ENCODE measurements at places on chromosomes 6 and 20. TPM values are rescaled to one million over a fixed set of nuclear protein-coding genes. Genes with fewer than 3 reads are reported as not detected.

DNA sequence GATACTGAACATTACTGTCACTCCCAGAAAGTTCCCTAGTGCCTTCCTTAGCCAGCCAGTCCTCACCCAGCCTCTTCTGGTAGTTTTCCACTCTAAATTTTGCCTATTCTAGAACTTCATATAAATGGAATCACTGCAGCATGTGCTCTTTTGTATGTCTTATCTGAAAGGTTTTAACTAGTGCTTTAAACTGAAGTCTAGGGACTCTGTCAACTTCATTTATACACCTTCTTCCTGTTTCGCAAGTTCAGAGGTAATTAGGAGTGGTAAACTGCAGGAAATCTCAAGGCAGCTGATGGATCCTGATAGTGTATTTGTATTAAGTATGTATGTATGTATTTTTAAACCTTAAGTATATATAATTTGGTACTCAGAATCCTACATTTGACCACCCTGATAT, 94.3 kb downstream of the TCP11 start:
- no peak overlapping the region for H3K4me3 ChIP-seq
- DNase-seq, result no peak
- H3K4me1 ChIP-seq, result peaks cover 4% of the 10 kb centered on the region
- no peaks in the 10 kb centered on the region for H3K27me3 ChIP-seq
- H3K36me3 ChIP-seq, result peaks cover 2% of the 10 kb centered on the region

DNA sequence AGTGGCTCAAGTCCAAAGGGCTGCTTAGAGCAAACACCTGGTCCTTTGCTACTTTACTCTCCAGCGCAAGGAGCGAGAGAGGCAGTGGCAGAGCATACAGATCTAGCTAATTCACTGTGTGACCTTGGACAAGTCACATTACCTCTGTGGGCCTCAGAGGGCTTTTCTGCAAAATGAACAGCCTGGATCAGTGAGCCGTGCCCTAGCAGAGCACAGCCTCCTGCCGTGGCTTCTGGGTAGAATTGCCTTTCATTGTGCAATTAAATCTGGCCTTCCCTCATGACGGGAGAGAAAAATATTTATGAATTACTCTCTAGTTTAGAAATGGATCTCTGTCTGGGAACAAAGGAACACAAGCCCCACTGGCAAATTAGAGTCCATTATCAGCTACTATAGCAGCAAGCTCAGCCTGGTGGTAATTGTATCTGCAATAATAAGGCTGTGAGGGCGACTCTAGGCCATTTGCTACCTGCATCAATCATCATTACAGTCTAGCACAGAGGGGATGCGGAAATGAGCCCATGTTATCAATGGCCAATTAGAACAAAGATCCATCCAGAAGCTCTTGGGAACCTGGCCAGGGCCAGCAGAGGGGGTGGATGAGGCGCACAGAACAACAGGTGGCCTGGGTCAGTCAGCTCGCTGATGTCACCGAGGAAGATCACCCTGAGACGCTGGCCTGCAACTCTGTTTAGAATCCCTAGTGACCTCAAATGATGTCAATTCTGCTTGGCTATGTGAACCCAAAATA, 114.2 kb upstream of the LY86 start:
- H3K4me3 ChIP-seq, result no peak overlapping the region
- no peak for DNase-seq
- H3K27ac ChIP-seq, result no peak overlapping the region
- H3K36me3 ChIP-seq, result no peaks in the 10 kb centered on the region

- no peaks in the 10 kb centered on the region for H3K36me3 ChIP-seq
- H3K4me3 ChIP-seq, result no peak overlapping the region
- no peak overlapping the region for H3K27ac ChIP-seq
These were observed 67.6 kb downstream of the BLOC1S5 start for GRCh38 chr6:7996538-7997111.

GRCh38 chr6:32406857-32407256, at the start of gene BTNL2:
Gene BTNL2, minus strand, starts transcription at chr6:32407181. Its CDS starts 58 bp downstream, at chr6:32407123.
- no peak within 1 kb of the TSS for H3K27ac ChIP-seq
- no peaks in the 10 kb centered on the region for H3K36me3 ChIP-seq
- no peak within 1 kb of the TSS for H3K4me3 ChIP-seq

Gene NKAIN4
- total RNA-seq, result not detected

Gene ZBTB46
- total RNA-seq, result 0.49 TPM

DNA sequence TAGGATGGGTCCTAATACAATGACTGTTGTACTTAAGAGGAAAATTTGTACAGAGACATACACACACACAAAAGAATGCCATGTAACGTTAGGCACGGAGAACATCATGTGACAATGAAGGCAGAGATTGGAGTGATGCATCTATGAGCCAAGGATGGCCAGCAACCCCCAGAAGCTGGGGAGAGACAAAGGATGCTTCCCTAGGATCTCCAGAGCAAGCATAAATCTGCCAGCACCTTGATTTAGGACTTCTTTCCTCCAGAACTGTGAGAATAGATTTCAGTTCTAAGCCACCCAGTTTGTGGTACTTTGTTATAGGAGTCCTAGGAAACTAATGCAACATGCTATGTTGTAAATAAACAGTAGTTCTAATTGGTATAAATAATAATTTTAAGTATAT, 25.0 kb downstream of the EYA4 start:
- H3K4me3 ChIP-seq, result no peak overlapping the region
- no peaks in the 10 kb centered on the region for H3K4me1 ChIP-seq
- no peak for DNase-seq

Gene OR2H2
- total RNA-seq, result not detected

- H3K4me3 ChIP-seq, result no peak overlapping the region
- no peaks in the 10 kb centered on the region for H3K36me3 ChIP-seq
- DNase-seq, result no peak
These were observed 631.2 kb upstream of the EPHA7 start for GRCh38 chr6:94050515-94050914.

DNA sequence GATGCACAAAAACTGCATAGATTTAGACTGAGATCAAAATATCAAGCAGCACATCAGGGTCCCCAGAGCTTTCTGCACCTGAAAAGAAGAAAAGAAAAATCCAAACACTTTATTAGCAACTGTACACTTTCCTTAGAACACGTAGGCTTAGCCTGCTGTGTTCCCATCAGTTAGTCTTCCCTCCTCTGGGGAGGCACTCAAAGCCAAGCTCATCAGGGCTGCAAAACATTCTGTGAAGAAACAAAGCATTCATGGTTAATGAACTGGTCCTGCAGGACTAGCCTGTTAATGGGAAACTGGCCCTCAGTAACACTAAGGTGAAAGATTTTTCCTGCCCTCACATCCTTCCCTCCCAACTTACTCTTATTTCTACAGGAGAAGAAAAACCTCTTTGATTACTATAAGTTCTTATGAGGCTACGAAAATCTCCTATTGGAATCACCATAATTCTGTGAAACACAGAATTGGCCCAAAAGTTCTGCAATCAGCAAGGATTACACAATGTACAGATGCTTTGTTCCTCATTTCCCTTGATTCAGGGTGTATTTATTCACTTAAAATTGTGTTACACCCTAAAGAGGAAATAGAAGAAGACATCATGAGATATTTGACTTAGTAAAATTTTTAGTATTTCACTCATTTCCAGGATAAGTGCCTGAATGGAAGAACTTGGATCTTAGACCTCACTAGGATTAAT, 901.0 kb upstream of the MAP3K7 start:
- H3K27me3 ChIP-seq, result no peaks in the 10 kb centered on the region
- H3K27ac ChIP-seq, result no peak overlapping the region
- H3K4me1 ChIP-seq, result no peaks in the 10 kb centered on the region
- no peaks in the 10 kb centered on the region for H3K36me3 ChIP-seq

DNA sequence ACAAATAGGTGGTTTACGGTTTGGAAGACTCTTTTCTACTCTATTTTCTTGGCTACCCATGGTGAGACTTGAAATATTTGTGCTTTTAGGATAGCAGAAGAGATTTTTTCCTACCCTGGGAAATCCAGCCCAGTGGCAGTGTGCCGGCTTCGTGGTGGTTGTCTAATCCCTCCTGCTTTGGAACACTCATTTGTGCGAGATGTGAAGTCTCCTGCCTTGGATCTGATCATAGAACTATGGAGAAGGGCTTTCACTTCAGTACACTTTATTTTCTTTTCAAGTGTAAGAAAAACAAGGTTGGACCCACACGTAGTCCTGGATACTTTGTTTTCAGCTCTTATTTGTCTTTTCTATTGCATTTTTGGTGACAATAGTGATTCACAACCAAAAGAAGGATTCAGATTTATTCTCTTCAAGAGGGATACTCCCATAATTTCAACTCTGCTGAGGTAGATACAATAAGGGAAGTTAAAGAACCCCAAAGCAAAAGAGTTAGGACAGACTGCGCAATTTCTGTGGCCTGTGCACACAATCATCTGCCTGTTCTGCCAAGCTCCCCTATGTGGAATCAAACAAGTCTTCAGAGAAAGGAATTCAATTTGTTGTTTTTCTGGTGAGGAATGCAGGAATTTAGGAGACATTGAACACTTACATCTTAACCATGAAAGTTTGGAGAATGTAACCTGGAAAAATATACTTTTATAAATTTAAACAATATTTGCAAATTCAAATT, 413.2 kb downstream of the GJA1 start:
- H3K27me3 ChIP-seq, result no peaks in the 10 kb centered on the region
- H3K27ac ChIP-seq, result no peak overlapping the region
- no peak for DNase-seq

DNA sequence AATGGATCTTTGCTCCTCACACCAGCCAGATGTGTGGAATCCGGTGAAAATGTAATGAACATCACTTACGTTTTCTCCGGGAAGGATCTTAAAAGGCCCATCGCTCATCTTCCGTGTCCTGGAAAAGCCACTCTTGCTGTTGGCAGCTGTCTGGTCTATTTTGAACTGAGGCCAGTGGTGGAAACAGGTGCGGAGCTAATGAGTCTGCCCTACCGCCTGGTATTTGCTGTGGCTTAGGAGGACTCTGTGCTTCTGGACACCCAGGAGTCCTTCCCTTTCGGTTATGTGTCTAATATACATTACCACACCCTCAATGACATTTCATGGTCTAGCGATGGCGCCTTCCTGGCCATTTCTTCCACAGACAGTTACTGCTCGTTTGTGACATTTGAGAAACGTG, 264.2 kb upstream of the PREP start:
- no peak overlapping the region for H3K4me3 ChIP-seq
- H3K27me3 ChIP-seq, result no peaks in the 10 kb centered on the region
- H3K27ac ChIP-seq, result no peak overlapping the region
- H3K4me1 ChIP-seq, result no peaks in the 10 kb centered on the region
- H3K36me3 ChIP-seq, result no peaks in the 10 kb centered on the region
- DNase-seq, result no peak

Gene IL17A
- total RNA-seq, result not detected

- no peak for DNase-seq
- H3K4me1 ChIP-seq, result peaks cover 5% of the 10 kb centered on the region
- no peaks in the 10 kb centered on the region for H3K36me3 ChIP-seq
These were observed 13.2 kb downstream of the BPIFB1 start for GRCh38 chr20:33296206-33296605.

GRCh38 chr20:13029687-13030375, 21.1 kb downstream of the SPTLC3 start:
- no peaks in the 10 kb centered on the region for H3K36me3 ChIP-seq
- H3K27me3 ChIP-seq, result no peaks in the 10 kb centered on the region
- H3K4me1 ChIP-seq, result no peaks in the 10 kb centered on the region
- DNase-seq, result no peak
- H3K4me3 ChIP-seq, result no peak overlapping the region

Gene REV3L
- 35.7 TPM for total RNA-seq

Gene SLC17A1
- total RNA-seq, result not detected

Gene DYNLT2
- 3.9 TPM for total RNA-seq

- no peaks in the 10 kb centered on the region for H3K4me1 ChIP-seq
- no peak overlapping the region for H3K4me3 ChIP-seq
- no peak for DNase-seq
- H3K27me3 ChIP-seq, result no peaks in the 10 kb centered on the region
- peaks cover 10% of the 10 kb centered on the region for H3K36me3 ChIP-seq
These were observed 16.0 kb downstream of the UQCC1 start for GRCh38 chr20:35395728-35396127.

GRCh38 chr6:72504406-72504805, 117.5 kb upstream of the KCNQ5 start:
- no peak overlapping the region for H3K27ac ChIP-seq
- no peak for DNase-seq
- H3K4me3 ChIP-seq, result no peak overlapping the region
- no peaks in the 10 kb centered on the region for H3K27me3 ChIP-seq
- no peaks in the 10 kb centered on the region for H3K36me3 ChIP-seq

- H3K4me1 ChIP-seq, result no peaks in the 10 kb centered on the region
- H3K36me3 ChIP-seq, result no peaks in the 10 kb centered on the region
- no peak overlapping the region for H3K4me3 ChIP-seq
- no peak overlapping the region for H3K27ac ChIP-seq
These were observed 9.9 kb upstream of the PCIF1 start for GRCh38 chr20:45924391-45925261.

DNA sequence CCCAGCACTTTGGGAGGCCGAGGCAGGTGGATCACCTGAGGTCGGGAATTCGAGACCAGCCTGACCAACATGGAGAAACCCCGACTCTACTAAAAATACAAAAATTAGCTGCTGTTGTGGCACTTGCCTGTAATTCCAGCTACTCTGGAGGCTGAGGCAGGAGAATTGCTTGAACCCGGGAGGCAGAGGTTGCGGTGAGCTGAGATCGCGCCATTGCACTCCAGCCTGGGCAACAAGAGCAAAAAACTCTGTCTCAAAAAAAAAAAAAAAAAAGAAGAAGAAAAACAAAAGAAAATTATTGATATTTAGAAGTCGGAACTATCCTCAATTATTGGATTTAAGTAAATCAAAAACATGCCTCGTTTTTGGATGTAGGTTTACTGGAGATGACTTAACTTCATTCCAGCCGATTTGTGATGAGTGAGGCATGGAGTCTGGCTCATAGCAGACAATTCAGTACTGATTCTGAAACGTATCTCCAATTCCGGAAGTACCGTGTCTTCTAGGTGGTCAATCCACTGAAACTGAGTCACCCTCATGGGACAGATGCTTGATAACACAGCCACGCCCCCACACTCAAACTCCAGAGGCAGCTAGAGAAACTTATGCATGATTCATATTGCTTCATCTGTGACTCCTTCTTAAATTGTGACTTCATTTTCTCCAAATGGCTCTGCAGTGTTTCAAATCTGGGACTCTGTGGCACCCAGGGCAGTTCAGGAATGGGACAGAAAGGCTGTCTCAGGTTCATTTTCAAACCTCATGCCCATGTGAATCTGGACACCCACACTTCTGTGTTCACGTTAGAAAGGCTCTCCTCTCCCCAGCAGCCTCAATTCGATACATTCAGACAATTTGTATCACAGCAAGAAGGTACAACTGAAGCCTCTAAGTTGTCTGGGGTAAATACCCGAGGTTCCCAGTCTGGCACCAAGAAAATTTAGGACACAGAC, 110.4 kb upstream of the ARMC2 start:
- no peaks in the 10 kb centered on the region for H3K36me3 ChIP-seq
- no peak overlapping the region for H3K27ac ChIP-seq
- H3K4me3 ChIP-seq, result no peak overlapping the region
- H3K27me3 ChIP-seq, result no peaks in the 10 kb centered on the region
- no peaks in the 10 kb centered on the region for H3K4me1 ChIP-seq
